GM04503 (cell line): ENCODE measurements at places on chromosomes 13 and 19.

- DNase-seq = no peak
Observed at GRCh38 chr19:8615813-8616596, 5.5 kb upstream of the ADAMTS10 start.

GRCh38 chr13:90690458-90691080 lies 656.9 kb upstream of the MIR17HG start:
- peak; percentile 31 for DNase-seq

DNA sequence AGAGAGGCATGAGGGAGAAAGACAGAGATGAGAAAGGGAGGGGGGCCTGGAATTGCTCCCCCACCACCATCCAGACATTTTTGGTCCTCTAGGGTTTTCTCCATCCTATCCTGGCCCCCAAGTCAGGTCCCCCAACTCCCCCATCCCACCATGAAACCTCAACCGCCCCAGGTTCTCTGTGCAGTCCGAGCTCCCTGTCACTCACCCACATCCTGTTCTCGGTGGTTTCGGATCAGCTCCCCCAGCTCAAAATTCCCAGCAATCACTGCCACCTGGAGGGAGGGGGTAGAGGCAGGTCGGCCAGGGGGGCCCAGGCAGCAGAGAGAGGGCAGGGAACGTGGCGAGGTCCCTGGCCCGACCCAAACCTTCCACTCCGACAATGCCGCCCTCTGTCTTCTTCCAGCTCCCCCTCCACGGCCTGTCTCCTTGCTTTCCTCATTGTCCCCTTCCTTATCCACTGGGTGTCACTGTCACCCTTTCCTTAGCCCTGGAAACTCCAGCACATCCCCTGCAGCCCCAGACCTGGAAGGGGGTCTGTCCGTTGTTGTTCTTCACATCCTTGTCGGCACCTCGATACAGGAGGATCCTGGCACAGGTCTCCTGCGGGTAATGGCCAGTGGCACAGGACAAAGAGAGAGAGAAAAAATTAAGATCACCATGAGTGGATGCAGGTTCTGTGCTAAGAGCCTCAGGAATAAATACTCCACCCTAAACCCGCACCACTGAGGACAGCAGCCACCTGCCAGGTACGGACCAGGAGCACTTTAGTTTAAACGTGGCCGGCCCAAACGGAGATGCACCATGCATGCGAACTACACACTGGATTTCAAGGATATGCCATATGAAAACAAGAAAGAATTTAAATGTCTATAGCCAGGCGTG lies 15.4 kb downstream of the SHANK1 start:
- DNase-seq = no peak

DNA sequence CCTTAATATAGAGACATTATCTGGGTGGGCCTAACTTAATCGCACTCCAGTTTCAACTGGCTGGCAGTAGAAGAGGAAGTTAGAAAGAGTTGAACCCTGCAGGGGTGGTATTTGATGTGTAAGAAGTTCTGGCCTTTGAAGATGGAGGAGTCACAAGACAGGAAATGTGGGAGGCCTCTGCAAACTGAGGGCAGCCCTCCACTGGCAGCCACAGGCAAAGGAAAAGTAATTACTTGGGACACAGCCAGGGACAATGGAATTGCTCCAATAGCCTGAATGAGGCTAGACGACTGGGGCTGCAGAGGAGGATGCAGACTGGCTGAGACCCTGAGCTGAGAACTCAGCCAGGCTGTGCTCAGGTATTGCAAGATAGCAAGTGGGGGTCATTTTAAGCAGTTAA lies 703.3 kb upstream of the ARGLU1 start:
- no peak for DNase-seq

GRCh38 chr19:16377521-16377920 lies 52.9 kb downstream of the KLF2 start:
- DNase-seq = no peak

DNA sequence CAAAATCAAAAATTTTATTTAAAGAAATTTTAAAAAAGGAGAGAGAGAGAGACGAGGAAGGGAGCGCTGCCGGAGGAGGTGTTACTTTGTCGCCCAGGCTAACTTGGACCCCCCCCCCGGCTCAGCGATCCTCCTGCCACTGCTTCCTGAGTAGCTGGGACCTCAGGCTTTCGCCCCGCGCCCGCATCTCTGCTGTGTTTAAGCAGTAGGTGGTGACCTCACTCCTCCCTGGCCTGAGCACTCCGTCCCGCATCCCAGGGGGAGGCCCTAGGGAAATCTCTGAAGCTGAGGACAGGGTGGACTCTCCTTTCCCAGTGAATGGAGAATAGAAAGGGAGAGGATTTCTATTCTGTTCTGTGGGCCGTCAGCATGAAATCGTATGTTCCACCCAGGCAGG lies 485 bp upstream of the ZNF845 start:
- peak; percentile 19 for DNase-seq

DNA sequence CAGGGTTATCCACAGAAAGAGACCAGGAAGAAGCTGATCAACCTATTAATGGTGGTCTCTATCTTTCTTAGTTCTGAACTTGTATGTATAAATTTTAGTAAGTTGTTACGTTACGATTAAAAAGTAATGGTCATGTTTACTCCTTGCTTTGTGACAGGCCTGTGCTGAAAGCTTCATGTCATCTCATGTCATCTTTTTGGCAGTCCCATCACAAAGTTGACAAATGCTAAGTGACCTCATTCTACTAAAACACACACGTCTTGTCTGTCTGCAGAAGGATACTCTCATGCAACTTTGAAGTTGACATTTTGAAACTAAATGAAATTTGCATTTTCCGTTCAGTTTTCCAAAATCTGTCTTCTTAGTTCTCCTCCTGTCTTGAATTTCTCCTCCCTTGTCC lies 345.9 kb downstream of the DNAJC15 start:
- DNase-seq = no peak

DNA sequence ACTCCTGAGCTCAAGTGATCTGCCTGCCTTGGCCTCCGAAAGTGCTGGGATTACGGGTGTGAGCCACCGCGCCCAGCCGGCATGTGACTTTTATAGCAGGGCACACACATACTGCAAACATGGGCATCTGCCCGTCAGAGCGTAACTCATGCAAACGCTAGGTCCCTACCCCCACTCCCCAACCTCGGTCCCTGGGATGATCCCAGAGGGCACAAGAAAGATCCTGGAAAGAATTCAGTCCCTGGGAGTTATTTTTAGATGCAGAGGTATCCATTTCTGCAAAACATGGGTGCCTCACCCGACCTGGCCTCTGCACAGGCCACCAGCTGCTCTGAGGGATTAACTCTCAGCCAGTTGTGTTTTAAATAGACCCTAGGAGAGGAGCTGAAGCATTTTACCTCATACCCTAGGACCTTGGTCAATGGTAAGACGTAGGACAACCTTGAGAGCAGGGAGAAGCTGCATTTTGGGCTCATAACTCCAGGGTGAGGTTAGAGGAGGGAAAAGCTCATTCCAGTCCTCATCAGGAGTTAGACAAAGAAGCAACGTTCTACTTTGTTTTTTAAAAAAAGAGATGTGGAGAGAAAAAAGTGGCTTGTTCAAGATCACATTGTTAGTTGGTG lies 10.8 kb downstream of the TMEM38A start:
- no peak for DNase-seq

- no peak for DNase-seq
Observed at GRCh38 chr19:32404213-32404932, 1.2 kb upstream of the DPY19L3 start.

- no peak for DNase-seq
Observed at GRCh38 chr13:66477816-66478215, 752.3 kb downstream of the PCDH9 start.

DNA sequence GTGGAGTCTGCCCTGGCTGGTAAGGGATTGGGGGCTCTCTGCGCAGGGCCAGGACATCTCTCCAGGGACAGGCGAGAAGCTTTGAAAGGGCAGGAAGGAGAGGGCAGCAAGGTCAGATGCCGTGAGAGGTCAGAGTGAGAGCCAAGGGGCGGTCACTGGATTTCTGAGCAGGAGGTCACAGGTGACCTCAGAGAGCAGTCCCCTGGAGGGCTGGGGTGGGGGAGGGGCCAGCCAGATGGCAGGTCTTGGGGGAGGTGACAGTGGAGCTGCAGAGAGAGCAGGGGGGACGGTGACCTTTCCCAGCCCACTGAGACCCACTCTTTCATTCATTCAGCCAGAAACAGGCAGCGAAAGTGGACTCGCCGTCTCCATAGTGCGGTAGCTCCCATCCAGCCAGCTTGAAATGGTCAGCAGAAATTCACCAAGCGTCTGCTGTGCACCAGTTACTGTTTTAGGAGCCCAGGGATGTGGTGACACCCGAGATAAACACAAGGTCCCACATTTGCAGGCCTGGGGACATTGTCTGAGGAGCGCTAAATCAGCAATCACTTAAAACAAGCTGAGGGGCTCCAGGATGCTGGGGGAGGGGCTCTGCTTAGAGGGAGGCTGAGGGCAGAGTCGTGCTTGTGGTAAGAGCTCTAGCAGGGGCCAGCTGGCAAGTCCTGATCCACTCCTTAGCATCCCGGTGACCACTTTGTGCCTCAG lies 10.2 kb downstream of the CARM1 start:
- no peak for DNase-seq

DNA sequence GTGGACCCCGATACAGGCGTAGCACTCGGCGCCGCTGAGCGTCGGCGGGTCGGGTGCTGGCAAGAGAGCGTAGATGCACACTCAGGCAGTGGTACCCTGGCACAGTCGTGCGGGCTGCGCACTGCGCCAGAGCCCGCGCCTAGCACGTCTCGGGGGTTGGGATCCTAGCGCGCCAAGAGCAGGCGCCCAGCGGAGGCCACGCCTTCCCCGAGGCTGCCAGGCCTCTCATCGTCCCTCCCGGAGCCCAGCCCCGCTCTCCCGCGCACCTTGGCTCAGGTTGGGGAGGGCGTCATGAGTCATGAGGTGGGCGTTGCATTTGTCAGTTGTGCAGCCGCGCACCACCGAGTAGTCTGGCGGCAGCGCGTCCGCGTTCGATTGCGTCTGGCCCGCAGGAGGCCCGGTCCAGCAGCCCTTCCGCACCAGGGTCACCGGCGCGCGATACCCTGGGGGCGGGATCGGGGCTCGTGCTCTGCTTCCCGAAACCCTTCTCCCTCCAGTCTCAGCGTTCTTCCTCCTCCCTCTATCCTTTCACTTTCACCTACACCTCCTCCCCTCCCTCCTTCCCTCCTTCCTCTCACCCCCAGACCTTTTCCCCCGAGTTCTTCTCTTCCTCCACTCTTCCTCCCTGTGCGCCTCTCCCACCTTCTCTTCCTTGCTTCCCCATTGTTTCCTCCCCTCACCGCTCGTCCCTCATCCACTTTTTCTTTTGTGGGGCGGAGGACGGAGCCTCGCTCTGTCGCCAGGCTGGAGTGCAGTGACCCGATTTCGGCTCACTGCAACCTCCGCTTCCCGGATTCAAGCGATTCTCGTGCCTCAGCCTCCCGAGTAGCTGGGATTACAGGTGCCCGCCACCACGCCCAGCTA lies 3.5 kb downstream of the LYPD5 start:
- no peak for DNase-seq

- no peak for DNase-seq
Observed at GRCh38 chr19:46489445-46490272, 6.0 kb downstream of the PNMA8B start.

DNA sequence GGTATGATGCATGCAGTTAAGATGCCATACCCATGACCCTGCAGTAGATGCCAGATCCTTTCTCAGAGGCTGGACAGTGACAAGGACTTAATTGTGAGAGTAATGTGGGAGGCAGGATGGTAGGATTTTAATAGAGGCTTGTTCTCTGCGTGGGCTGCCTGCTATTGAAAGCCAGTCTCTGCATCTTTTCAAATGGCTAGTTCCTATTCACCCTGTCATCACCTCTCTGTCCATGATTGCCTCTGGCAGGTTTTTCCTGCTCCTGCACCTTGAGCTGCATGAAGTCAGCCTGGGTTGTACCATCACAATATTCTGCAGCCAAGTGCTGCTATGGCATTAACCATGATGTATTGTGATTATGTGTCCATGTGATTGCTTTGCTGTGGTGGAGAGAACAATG lies 440.5 kb downstream of the ITGBL1 start:
- no peak for DNase-seq

- DNase-seq = no peak
Observed at GRCh38 chr13:94369972-94370436, 109.5 kb downstream of the DCT start.

DNA sequence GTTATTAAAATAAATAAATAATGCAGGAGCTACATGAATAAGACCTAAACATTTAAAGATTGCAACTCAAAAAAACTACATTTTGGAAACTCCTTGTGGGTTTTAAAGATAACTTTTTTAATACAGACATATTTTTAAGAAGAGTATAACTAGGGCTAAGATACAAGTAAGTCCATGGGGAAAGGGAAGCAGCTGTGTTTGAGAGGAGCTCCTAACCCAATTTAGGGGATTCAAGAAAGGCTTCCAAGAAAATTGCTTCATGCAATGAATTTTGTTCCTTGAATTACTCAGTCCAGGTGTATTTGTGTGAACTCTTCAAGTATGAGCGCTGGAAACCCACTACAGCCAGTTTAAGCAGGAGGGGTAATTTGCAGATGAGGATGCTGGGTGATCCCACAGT lies 44.1 kb upstream of the C13orf42 start:
- no peak for DNase-seq

GRCh38 chr13:106836186-106836802 lies 268.4 kb upstream of the ARGLU1 start:
- no peak for DNase-seq

DNA sequence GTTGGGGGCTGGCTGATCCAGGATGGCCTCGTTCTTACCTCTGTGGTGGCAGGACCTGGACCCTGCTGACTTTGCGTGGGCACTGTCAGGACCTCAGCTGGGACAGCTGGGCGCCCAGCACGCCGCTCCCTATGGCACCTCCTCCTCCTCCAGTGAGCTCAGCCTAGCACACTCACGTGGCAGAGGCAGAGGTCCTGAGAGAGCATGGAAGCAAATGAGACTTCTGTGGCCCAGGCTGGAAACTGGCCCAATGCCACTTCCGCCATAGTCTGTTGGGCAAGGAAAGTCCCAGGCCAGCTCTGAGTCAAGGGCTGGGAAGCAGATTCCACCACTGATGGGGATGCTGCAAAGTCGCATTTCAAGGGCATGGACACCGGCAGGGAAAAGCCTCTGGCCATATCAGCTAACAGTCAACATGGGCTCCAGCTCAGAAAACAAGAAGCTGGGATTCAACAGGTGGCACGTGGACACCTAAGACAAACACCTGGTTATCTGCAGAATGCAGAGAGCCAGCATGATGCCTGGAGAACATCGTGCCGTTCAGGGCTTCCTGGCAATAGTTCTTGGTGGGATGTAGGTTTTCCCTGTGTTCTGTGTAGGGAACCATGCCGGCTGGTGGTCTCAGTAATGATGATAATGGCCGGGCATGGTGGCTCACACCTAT lies 16.7 kb downstream of the MYBPC2 start:
- DNase-seq = no peak

DNA sequence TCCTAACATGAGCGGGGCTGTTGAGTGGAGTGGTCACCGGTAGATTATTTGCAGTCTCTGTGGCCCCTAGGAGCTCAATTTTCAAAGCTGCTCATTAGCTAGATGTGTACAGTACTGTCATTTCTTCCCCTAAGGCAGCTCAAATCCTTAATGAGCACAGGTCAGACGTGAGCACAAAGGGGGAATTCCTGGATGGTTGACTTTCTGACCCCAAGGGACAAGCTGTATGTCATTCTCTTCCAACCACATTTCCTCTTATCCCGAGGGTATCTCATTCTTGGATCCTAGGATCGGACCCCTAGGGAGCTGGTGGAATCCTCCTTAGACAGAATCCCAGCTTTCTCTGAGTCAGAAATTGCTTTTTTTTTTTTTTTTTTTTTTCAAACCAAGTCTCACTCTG lies 5.7 kb upstream of the OR7G3 start:
- DNase-seq = no peak
